ENCODE measurements at places on chromosomes 2 and 18. TPM values are rescaled to one million over a fixed set of nuclear protein-coding genes. Genes with fewer than 3 reads are reported as not detected.

- DNase-seq: no peak
Measured at GRCh38 chr2:20620271-20620681, 30.6 kb downstream of the HS1BP3 start.

DNA sequence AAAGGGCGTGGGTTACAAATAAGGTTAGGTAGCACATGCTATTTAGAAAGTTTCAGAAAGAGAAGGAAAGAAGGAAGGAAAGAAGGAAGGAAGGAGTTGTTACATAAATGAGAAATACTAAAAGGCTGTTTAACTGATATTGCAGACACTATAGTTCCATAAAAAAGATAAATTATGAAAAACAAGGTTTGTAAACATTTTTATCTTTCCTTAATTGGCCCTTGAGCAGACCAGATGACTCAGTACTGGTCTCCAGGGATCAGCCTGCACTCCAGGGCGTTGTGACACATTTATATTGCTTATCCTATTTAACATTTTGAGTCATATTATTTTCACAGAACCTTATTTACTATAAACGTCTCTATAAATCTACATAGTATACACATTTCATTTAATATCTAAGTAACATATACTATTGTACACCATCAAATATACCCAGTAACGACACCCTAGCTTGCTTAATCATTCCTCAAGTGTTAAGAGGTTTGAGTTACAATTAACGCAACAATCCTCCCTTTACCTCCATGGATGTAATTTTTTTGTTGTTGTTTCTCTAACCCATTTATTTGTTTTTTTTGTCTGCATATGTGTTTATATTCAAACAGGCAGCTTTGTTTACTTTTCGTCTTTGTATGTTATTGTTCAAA lies 2.8 kb upstream of the RAB31 start:
- DNase-seq: no peak

DNA sequence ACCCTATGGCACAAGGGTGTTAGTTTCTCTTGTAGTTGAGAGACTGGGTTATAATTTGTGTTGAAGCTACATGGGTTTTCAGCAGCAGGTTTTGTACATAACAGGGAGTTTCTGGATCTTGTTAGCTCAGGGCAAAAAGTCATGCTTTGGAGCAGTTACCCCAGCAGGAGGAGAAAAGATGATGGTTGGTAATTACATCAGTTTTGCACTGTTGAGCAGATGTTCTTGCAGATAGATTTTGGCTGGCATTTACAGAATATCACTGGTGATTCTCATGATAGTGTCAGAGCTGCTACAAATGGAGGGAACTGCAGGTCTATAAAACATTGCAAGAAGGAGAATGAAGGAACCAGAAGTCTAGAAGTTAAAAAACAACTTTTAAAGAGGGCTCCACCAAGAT lies 215.2 kb upstream of the ATP5MC3 start:
- no peak for DNase-seq

DNA sequence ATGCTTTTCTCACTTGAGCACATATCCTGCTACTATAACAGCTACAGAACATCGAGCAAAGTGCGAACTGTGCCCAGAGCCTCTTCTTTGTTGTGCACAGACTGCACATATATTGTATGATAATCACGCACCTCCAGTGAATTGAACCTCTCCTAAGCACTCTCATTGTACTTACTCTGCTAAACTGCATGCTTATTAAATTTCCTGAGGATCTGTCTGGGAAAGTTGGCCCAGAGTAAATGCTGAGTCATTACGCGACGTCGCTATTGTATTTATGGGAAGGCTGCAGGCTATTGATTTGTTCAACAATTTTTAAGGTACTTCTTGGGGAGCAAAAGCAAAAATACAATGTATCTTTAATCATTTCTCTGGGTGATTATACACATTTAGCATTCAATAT lies 399.6 kb upstream of the DSEL start:
- no peak for DNase-seq

DNA sequence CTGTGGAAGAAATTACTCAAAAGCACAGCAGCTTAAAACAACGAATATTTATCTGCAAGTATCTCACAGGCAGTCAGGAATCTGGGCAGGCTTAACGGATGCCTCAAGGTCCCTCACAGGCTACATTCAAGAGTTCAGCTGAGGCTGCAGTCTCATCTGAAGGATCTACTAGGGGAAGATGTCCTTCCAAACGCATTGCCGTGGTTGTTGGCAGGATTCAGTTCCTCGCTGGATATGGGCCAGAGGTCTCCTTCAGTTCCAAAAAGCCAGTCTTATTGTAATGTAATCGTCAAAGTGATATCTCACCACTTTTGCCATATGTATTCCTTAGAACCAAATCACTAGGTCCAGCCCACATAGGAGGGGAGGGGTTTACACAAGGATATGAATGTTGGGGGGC lies 98.2 kb upstream of the EPAS1 start:
- DNase-seq: no peak

GRCh38 chr2:127574656-127575055 lies 39.2 kb downstream of the MYO7B start:
- DNase-seq: no peak

The COL3A1 gene
- total RNA-seq: not detected

Data from activated CD4-positive, alpha-beta memory T cell treated with anti-CD3 and anti-CD28 coated beads for 36 hours (primary cell).